ENCODE measurements at places on chromosomes 2 and 18.

- no peak for DNase-seq
Observed at GRCh38 chr18:23213200-23213599, 77.9 kb downstream of the CABLES1 start.

- no peak for DNase-seq
Observed at GRCh38 chr18:54772056-54772455, 56.2 kb upstream of the RAB27B start.

DNA sequence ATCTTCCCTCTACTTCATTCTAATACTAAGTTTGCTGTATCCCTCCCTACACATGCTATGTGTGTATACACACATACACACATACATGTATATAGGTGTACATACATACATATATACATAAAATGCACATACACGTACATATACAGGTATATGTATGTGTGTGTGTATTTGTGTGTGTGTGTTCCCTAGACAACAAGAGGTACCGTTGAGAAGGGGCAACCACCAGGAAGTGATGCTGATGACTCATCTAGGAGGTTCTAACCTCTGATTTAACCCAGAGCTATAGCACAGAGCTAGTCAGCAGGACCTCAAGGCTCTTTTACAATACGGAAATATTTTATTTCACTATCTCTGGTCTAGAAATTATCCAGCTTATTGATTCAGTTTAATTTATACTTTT lies 139.2 kb downstream of the LAMA3 start:
- DNase-seq, result peak; percentile 18

DNA sequence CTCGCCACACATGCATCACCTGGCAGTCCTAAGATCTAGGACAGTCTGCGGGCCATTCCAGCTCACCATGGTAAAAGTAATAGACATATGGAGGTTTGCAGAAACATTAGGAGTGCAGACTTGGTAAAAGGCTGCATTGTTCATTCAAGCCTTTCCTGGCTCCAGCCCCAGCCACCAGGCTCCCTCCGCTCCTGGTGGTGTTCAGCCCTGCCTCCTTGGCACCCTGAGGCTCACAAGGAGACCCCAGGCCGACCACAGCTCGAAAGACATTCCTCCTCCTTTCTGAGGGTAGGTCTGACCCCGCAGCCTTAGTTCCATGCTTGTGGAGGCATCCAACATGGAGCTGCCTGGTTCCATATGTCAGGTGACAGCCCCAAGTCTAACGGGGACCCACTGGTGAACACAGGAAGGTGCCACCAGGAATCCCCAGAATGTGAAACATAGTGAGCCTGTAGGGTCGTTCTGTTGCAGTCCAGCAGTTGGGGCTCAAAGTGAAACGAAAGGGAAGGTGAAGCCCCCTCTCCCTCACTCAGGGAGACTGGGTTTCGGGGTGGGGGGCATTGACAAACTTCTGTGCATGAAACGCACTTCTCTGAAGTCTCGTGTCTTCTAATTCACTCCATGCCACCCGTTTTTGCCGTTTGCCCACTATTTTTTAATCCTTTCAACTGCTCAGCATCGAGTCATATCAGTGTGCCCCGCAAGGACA lies 5.0 kb upstream of the SP100 start:
- no peak for DNase-seq

GRCh38 chr2:171201767-171202166 lies 41.1 kb upstream of the TLK1 start:
- DNase-seq, result no peak

- DNase-seq, result no peak
Observed at GRCh38 chr2:1635823-1636222, 108.5 kb downstream of the PXDN start.

DNA sequence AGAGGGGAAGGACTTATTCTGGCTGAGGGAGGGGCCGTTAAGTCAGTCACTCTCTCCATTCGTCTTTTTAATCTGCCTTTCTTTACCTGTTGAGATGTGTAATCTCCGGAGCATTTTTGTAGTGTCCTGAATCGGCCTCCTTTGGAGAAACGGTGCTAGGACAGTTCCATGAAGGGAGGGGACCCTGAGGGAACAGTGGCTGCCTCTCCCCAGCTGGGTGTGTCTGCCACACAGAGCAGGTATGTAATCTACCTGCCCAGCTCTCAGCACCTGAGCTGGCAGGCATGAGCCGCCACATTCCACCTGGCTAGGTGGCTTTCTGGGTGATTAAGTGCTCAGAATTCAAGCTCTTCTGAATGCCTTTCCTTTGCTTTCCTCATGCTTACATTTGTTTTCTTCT lies 131.2 kb downstream of the WDSUB1 start:
- no peak for DNase-seq

GRCh38 chr2:179711375-179711774 lies 150.0 kb downstream of the ZNF385B start:
- no peak for DNase-seq

All from stimulated activated CD4-positive, alpha-beta T cell treated with anti-CD3 and anti-CD28 coated beads, Interleukin-2, amount 100 ng/mL, for 24 hours (primary cell).